ENCODE measurements at places on chromosomes 6 and 20.
A peak's percentile ranks its signal among the peaks of the same experiment; 100 is the strongest.

DNA sequence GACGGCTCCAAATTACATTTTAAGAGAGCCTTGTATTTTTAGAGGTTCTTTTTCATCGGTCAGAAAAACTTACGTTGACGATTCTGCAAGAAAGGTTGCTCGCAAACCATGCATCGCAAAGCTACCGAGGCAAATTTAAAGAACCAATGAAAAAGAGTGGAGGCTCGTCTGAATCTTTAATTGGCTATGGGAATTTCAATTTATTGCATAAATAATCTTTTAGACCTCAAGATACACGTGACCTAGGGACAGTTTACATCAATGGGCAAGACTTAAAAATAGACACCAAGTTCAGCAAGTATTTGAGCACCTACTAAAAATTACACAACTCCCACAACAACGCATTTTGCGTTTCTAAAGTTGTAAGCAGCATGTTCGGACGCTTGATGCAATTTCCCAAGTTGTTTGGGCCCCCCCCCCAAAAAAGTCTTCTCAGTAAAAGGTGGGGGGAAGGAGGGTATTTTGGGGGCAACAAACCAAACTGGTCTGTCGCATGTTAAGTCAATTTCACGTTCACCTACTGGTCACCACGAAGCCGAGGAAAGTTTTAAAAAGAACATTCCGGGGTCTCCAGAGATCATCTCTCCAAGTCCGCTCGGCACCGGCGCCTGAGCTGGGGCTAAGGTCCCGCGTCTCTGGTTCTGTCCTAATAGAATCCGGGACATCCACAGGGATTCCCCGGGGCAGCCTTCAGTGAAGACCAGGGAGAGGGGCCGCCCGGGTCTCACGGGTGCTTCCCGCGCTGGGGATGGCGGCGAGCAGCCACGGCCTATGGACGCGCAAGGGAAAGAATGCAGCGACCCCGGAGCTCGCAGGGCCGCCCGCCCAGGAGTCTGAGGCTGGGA, 851 bp downstream of the SNX5 start:
- DNase-seq: peak; percentile 35

DNA sequence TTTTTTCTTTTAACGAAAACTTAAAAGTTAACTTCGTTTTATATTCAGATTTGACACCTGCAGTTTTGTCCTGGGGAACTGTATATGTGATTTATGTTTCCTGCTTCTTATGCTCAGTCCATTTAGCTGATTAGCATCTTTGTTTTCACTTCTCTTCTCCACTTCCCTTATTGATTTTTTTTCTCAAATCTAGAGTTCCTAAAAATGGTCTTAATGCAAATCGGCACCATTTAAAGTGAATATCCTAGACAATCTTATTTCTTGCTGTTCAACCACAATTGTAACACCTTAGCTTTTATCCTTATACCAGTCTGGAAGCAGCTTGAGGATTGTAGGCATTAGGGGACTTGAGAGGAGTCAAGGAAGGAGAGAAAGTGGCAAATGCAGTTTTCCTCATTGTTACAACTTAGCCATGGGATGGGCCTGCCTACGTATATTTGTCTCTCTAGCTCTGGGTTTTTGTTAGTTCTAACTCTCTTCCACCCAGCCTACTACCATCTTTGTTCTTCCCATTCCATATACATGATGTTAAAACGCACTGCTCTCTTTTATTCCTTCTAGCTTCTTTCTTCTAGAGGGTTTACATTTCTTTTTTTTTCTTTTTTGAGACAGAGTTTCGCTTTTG, 8.5 kb downstream of the QRSL1 start:
- DNase-seq: no peak

- DNase-seq: no peak
Observed at GRCh38 chr6:106182455-106182854, 96.3 kb downstream of the PRDM1 start.

DNA sequence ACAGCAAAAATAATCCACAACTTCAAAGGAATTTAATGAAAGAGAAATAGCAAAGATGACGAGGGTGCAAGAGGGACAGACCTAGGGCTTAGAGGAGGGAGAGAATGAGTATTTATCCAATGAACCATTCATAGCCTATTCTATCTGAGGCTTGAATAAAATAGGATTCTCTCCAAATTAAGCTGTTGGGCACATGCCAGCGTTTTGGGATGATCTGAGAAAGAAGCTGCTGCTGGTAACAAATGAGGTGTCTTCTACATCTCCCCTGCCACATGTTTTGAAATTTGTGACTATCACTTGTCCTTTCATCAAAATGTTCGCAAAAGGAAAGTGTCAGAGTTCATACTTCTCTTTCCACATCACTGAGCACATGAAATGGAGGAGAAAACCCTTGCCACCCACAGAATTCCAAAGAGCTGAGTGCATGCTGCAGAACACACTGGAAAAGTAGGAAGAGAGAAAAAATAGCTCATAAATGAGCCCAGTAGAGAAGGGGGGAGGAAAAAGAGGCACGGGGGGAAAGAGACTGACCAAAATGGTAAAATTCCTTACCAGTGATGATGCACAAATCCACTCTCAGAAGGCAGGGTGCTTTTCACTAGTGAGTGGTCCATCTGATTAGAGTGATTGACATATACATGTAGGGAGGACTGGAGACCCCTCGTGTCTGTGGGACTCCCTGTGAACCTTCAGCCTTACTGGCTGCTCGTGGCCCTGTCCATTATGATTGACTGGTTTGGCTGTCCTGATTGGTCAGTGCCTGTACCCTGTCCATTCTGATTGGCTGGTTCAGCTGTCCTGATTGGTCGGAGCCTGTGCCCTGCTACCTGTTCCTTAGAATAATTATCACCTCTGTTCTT, 180.5 kb downstream of the OGFRL1 start:
- DNase-seq: no peak

- DNase-seq: no peak
Observed at GRCh38 chr6:147390909-147391536, 117.5 kb upstream of the SAMD5 start.

DNA sequence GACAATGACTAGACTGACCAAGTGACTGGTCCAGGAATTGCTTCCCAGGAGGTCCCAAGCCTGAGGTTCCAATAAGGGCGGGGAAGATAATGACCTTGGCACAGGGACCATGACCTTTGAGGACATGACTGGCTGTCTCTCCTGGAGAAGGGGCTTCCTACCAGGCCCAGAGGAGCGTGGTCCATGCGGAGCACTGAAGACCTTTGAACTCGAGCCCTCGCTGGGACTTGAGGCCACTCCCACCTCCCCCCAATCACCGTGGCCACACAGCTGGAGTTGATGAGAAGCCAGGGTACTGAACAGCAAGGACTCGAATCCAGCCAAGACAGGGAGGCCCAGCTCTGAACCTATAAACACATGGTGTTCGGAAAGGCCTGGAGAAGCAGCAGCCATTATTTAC, 677.0 kb downstream of the PRKN start:
- DNase-seq: no peak

DNA sequence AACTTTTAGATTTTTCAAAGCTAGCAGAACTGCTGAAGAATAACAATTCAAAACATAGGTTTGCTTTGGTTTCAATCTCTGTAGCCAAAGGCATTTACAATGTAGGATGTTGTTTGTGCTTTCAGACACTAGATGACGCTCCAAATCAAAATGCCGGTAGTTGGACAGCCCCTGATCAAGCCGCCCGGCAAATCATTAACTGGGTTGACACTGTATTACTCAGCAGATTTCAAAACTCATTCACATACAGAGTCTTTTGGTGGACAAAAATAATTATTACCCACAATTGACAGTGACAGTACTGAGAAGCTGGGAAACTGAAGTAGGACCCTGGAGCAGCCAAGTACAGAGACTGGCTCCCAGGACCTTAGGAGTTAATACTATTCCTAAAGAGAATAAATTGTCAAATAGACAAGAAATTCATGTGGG, 21.3 kb upstream of the HFE start:
- DNase-seq: peak; percentile 79

GRCh38 chr6:139580592-139581484, 206.4 kb upstream of the CITED2 start:
- DNase-seq: no peak

DNA sequence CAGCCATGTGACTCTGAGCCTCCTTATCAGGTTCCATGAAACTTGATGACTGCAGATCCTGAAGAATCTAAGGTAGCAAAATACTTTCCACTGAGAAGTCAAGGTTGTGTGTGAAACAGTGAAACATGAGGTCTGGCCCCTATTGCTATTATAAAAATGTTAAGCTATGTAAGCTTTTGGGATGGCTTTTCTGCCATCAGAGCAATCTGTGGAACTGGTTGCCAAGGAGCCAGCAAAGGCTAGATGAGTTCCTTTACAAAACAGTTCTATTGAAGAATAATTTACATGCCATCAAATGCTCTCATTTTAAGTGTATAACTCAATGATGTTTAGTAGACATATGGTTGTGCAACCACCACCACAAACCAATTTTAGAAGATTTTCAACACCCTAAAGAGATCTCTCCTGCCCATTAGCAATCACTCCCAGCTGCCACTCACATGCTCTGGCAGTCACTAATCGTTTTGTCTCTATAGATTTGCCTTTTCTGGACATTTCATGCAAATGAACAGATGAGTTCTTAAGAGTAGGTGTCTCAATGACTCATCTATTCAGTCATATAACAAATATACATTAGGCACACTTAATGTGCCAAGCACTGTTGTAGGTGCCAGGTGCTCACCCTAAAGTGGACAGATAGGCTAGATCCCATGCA, 19.9 kb upstream of the MEP1A start:
- no peak for DNase-seq

DNA sequence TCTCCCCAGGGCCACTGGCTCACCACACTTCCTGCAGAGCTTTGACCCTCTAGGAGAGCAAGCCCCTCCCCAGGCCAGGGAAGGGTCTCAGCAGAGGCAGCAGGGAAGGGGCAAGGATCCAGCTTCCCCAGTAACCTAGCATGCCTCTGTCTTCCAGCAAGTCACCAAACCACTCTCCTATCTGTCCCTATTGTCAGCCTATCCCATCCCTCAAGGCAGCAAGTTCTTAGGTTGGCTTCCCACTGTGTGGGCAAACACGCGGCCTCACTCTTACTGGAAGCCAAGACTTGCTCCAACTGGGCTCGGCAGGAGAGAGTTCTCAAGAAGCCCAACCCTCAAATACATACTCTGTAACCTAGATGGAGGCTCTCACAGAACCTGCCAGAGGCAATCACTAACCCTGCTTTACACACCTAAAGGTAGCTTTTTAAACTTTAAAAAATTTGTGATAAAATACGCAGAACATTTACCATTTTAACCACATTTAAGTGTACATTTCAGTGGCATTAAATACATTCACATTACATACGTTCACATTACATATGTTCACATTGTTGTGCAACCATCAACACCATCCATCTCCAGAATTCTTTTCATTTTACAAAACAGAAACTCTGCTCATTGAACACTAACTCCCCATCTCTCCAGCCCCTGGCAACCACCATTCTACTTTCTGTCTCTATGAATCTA, 58.5 kb downstream of the MRPL14 start:
- DNase-seq: no peak

DNA sequence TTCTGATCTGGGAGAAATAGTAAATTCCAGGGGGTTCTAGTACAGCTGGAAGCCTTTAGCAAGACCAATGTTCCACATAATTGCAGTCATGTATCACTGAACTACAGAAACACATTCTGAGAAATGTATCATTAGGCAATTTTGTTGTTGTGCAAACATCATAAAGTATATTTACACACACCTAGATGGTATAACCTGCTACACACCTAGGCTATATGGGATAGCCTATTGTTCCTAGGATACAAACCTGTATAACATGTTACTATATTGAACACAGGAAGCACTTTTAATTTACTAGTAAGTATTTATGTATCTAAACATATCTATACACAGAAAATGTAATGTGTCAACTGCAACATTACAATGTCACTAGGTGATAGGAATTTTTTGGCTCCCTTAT, 525.9 kb upstream of the NRSN1 start:
- no peak for DNase-seq

DNA sequence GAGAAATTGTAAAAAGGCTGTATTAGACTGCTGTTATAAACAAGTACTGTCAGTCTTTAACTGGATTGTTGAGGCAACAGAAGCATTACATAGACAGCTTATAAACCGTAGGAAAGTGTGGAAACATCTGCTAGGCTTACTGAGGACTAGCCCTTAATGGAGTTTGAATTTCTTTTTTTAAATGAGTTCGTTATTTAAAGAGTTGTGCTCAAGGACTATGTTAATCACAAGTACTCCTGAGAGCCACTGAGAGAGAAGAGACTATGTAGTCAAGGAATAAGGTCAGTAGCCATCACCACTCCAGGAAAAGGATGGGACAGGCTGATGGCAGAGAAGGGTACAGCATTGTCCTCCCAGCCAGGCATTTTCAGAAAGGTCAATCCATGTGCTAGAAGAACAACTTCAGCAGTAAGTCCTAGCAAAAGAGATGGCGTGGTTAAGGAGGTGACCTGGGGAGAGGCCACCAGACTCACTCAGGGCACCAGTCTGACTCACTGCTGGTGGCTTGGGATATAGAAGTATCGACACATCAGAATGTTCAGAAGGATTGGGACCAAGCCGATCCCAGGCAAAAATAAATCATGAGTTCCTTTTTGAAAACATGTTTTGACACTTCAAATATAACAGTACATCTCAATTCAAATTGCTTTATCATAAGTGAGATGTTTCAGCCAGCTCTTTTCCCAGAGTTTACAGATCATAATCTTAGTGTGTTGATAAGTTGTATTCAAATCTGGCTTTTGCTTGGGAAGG, 6.4 kb downstream of the RPS12 start:
- DNase-seq: no peak

DNA sequence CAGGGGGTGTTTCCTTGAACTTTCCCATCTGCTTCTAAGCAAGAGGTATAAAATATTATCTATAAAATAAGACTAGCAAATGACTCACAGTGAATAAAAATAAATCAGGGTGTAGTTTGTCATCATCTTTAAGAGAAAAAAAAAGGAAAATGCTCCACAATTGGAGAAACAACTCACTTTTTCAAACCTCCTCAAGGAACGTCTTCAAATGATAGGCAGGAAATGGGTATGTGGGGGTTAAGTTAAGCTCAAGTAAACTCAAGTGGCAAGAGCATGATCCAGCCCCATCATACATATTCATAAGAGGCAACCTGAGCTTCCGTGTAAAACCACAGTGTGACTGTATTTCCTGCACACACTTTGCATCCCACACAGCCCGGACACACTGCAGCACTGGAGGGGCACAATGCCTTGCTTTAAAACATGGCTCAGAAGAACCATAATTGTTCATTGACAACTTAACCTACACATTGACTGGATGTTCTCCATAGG, 58.5 kb upstream of the CEP85L start:
- DNase-seq: peak; percentile 63

DNA sequence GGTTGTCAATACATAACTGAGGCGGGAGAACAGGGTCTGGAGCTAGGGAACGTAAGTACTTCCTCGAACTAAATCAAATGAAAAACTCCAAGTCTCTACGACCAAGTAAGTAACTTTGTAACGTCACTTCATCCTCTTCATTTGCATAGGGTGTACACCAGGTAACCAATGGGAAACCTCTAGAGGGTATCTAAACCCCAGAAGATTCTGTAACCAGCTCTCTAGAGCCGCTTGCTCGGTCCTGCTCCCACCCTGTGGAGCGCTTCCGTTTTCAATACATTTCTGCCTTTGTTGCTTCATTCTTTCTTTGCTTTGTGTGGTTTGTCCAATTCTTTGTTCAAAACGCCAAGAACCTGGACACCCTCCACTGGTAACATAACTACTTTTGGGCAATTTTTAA, 133.5 kb upstream of the TMEM170B start:
- no peak for DNase-seq
